ENCODE measurements at places on chromosomes 4 and X.

DNA sequence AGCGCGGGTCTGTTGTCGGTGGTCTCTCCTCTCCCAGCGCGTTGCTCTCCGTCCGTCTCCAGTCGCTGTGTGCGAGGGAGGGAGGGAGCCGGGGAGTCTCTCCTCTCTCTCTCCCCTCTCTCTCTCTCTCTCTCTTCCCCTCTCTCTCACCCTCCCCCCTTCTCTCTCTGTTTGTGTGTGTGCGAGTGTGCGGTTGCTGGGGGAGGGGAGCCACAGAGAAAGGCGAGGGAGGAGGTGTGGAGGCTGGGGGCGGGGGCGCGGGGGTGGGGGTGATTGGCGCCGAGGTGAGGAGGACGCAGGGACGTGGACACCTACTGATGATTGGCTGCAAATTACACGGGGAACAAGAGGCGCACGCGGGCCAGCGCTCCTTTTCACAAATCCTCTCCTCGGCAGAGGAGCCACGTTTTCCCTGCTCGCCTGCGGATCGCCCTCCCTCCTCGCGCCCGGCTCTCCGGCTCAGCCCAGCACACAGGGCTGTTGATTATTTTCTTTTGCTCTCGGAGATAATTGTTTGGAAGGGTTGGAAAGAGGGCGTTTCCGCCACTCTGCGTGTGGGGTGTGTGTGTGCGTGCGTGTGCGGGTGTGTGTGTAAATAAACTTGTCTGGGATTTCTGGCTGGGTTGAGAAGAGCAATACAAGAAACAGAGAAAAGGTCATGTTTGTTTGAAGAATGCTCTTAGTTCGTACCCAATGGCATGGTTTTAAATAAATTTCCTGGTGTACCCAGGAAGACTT is at the start of gene CXXC4:
CXXC4 (minus strand) TSS at position 73 of the 738 bp plus-strand sequence. CDS start 3,092 bp downstream, outside the sequence.
- DNase-seq = peak; percentile 25

- no peak for DNase-seq
These were observed 43.9 kb downstream of the C4orf50 start for GRCh38 chr4:5974321-5974720.

- no peak for DNase-seq
These were observed 239.1 kb downstream of the EVC2 start for GRCh38 chr4:5469151-5469775.

GRCh38 chr4:98653890-98654867 is 4.2 kb downstream of the TSPAN5 start:
- DNase-seq = no peak

DNA sequence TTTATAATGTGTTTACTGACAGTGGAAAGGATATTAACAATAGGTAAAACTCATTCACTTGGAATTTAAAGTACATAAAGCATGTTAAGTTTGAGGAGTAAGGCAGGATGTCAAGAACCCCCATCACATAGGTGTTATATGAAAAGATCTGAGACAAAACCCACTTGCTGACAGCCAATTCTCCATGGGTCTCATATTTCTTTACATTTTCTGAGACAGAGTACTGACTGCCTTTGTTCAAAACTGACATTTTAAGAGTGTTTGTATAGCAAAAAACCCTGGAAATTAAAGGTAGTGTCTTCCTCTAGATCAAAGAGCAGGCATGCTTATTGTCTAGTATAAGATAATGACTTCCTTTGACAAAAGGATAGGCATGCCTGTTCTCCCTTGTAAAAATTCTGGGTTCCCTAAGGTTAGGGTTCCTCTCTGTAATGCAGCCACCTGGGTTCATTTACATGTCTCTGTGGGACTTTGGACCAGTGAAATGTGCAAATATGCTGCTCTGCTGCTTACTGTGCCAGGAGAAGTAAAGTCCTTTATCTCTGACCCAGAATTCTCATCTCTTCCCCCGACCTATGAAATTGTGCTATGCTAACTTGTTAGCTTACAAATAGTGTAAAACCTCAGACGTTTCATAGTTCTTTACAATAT is 123.6 kb downstream of the PCDH18 start:
- no peak for DNase-seq

DNA sequence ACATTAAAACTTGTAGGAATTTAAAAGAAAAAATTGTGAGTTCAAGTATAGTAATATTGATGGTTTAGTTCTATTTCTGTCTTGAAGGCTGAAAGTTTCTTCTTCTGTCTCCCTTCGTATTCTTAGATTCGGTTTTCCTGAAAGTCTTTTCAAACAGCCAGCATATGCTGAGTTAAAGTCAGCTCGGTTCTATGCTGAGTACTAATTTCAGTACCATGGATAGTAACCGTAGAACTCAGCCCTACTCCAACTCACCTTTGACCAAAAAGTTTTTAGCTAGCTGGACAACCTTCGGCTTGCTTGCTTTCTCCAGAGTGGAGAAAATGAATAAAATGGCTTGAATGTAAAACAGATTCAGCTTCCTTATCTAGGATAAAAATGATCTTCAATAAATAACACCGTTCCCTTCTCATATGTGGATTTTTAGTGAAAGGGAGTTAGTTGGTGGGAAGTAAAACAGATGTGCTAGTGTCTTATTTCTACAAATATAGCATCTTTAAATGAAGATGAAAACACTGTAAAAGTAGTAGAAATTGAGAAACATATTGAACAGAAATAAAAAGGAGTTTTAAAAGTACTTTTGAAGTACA is 5.2 kb downstream of the POU4F2 start:
- DNase-seq = no peak

DNA sequence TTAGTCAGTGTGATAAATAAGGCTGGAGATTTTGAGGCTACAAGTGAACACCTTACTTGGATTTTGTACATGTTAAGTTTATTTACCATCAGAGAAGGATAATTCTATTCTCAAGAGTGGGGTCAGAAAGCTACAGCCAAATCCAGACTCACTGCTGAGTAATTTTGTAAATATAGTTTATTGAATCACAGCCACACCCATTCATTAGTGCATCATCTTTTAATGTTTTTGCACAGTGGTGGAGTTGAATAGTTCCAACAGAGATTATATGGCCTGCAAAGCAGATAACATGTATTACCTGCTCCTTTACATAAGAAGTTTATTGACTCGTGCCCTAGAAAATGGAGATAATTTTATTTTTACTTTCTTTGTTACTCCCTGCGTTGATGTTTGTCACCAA is 60.4 kb downstream of the PCDH18 start:
- DNase-seq = no peak

DNA sequence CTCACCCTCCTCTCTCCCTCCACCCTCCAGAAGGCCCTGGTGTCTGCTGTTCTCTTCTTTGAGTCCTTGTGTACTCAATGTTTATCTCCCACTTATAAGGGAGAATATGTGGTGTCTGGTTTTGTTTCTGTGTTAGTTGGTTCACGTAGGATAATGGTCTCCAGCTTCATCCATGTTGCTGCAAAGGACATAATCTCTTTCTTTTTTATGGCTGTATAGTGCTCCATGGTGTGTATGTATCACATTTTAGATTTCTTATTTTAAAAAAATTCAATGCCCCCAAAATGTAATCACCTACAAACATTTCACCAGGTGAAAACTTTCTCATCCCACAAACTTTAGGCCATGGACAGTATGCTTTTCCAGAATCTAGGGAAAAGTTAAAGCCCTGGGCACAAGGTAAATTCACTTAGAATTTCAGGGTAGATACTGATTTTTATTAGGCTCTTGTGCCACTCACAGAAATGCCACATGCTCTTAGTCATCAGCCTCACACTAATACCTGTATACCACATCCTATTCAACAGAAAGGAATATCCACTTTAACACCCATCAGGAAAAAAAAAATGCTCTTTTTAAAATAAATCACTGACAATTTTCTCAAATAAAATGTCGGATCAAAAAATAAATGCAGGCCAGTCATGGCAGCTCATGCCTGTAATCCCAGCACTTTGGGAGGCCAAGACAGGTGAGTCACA is 104.8 kb upstream of the ENPP6 start:
- no peak for DNase-seq

DNA sequence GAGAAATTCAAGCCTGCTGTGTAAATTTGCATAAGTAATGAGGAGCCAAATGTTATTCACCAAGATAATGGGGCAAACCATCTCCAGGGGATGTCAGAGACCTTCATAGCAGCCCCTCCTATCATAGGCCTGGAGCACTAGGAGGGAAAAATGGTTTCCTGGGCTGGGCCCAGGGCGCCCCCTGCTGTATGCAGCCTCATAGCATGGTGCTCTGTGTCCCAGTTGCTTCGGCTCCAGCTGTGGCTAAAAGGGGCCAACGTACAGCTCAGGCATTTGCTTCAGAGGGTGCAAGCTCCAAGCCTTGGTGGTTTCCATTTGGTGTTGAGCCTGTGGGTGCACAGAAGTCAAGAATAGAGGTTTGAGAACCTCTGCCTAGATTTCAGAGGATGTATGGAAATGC is 859.3 kb downstream of the RPA4 start:
- DNase-seq = peak; percentile 31

DNA sequence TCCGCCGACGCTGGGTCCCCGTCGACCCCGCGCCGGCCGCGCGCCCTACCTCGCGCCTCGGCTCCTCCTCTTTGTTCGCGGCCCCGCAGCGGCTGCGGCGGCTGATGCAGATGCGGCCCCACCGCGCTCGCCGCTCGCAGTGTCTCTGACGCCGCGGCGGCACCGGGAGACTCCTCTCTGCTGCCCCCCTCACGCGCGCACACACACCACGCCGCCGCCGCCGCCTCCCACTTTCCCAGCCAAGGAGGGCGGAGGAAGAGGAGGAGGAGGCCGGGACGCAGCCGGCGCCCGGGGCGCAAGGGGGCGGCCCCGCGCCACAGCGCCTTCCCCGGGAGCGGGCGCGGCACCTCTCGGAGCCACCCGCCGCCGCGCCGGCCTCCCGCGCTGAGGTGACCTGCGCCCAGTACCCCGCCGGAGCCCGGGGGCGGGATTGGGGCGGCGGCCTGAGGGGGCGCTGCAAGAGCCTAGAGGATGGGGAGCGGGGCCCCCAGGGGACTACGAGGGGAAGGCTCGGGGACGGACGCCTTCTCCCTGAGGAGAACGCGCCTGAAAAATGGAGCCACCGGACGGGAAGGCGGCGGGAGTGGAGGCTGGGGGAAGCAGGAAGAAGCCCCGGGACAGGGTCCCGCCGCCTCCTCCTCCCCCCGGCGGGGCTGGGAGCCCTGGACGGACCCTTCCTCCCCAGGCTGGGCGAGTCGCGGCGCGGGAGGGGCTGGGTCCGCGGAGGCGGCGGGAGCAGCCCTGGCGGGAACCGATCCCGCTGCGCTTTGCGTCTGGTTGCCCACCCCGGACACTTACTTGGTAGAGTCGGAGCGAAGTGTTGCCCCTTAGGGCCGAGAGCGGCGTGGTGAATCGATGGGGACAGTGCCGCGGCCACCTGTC is at the start of gene SH3RF1:
SH3RF1 (minus strand) TSS at position 147 of the 882 bp plus-strand sequence. CDS start 1,744 bp downstream, outside the sequence.
- peak; percentile 57 for DNase-seq

- no peak for DNase-seq
These were observed 39.0 kb downstream of the ENPEP start for GRCh38 chr4:110514889-110515479.
